ENCODE measurements at places on chromosomes 13 and 19.

- H3K27ac ChIP-seq: no peak overlapping the region
- peak; percentile 2 for DNase-seq
- H3K4me3 ChIP-seq: no peak overlapping the region
- no peaks in the 10 kb centered on the region for H3K4me1 ChIP-seq
Observed at GRCh38 chr13:113666329-113666670, 719 bp upstream of the GRK1 start.

GRCh38 chr13:33352526-33352925 is 67.0 kb upstream of the STARD13 start:
- H3K27ac ChIP-seq: no peak overlapping the region
- no peak for DNase-seq
- peaks cover 45% of the 10 kb centered on the region for H3K4me1 ChIP-seq
- H3K4me3 ChIP-seq: no peak overlapping the region

DNA sequence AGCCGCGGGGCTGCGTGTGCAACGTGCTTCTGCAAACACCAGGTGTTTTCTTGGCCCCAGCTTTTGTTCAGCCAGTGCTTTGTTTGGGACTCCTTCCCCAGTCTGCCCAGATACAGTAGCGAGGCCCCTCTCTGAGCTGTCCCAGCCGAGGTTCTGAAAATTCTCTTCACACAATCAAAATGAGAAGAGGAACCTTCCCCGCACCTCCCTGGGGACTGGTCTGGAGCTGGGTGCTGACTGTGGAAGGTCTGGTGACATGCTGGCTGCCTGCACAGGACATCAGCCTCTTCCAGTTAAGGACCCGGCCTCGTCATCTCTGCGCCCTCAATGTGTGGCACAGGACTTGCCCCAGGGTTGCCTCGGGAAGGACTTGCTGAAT is 4.2 kb downstream of the ATP4A start:
- peaks cover 88% of the 10 kb centered on the region for H3K27me3 ChIP-seq
- no peak for DNase-seq
- no peak overlapping the region for H3K4me3 ChIP-seq
- no peaks in the 10 kb centered on the region for H3K36me3 ChIP-seq
- peaks cover 4% of the 10 kb centered on the region for H3K4me1 ChIP-seq

- H3K36me3 ChIP-seq: no peaks in the 10 kb centered on the region
- H3K27ac ChIP-seq: peak within 1 kb of the TSS; percentile 76
- peaks cover 17% of the 10 kb centered on the region for H3K4me1 ChIP-seq
- peaks cover 16% of the 10 kb centered on the region for H3K27me3 ChIP-seq
- peak within 1 kb of the TSS; percentile 79 for H3K4me3 ChIP-seq
- no peak for DNase-seq
Observed at GRCh38 chr19:14432791-14433553, at the start of gene PKN1. Gene PKN1, plus strand, starts transcription at chr19:14433306. Its CDS starts 216 bp downstream, at chr19:14433522.

DNA sequence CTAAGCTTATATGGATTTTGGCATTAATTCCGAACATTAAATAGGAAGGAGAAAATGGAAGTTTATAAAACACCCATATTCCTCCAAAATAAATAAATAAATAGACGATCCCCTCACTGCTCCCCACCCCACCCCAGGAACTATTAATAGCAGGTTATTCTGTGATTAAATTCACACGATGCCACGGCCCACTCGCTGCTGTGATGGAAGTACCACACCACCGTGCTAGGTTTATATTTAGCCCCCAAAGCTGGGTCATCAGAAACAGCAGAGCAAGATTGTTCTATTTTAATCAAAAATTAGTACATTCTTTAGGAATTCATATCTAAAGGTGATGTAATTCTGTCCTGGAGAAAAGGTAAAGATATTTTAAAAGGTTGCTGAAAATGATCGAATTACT is 65.4 kb downstream of the CCDC70 start:
- H3K4me1 ChIP-seq: no peaks in the 10 kb centered on the region
- no peak overlapping the region for H3K27ac ChIP-seq
- H3K36me3 ChIP-seq: peaks cover 19% of the 10 kb centered on the region
- no peaks in the 10 kb centered on the region for H3K27me3 ChIP-seq

GRCh38 chr13:108662528-108662927 is 33.1 kb downstream of the MYO16 start:
- no peaks in the 10 kb centered on the region for H3K27me3 ChIP-seq
- no peak overlapping the region for H3K27ac ChIP-seq
- H3K4me1 ChIP-seq: no peaks in the 10 kb centered on the region
- no peak overlapping the region for H3K4me3 ChIP-seq
- DNase-seq: no peak
- H3K36me3 ChIP-seq: no peaks in the 10 kb centered on the region

DNA sequence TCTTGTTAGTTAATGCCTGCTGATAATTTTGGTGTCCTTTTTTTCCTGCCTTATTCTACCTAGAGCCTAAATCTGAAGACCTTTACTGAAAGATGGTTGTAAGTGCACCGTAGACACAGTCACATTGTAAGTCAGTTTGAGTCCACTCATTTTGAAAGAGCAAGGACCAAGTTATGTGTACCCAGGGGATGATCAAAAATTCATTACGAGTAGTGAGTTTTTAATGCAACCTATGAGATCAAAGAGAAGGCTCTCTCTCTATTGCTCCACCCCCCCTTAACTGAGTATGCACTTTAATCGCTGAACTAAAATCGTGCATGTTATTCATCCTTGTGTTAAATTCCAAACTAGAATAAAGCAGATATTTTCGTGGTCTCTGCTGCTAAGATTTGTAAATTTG is 1.8 kb downstream of the RAP2A start:
- DNase-seq: no peak
- no peaks in the 10 kb centered on the region for H3K27me3 ChIP-seq
- peak overlapping the region; percentile 92 for H3K4me3 ChIP-seq
- H3K36me3 ChIP-seq: no peaks in the 10 kb centered on the region
- H3K27ac ChIP-seq: peak overlapping the region; percentile 57
- H3K4me1 ChIP-seq: peaks cover 38% of the 10 kb centered on the region

- H3K36me3 ChIP-seq: peaks cover 84% of the 10 kb centered on the region
- no peaks in the 10 kb centered on the region for H3K4me1 ChIP-seq
- DNase-seq: no peak
Observed at GRCh38 chr19:43842007-43842406, 14.9 kb downstream of the ZNF283 start.

GRCh38 chr19:30004403-30004802 is 62.4 kb downstream of the URI1 start:
- no peaks in the 10 kb centered on the region for H3K27me3 ChIP-seq
- peaks cover 37% of the 10 kb centered on the region for H3K4me1 ChIP-seq
- peaks cover 41% of the 10 kb centered on the region for H3K36me3 ChIP-seq
- H3K4me3 ChIP-seq: peak overlapping the region; percentile 1

DNA sequence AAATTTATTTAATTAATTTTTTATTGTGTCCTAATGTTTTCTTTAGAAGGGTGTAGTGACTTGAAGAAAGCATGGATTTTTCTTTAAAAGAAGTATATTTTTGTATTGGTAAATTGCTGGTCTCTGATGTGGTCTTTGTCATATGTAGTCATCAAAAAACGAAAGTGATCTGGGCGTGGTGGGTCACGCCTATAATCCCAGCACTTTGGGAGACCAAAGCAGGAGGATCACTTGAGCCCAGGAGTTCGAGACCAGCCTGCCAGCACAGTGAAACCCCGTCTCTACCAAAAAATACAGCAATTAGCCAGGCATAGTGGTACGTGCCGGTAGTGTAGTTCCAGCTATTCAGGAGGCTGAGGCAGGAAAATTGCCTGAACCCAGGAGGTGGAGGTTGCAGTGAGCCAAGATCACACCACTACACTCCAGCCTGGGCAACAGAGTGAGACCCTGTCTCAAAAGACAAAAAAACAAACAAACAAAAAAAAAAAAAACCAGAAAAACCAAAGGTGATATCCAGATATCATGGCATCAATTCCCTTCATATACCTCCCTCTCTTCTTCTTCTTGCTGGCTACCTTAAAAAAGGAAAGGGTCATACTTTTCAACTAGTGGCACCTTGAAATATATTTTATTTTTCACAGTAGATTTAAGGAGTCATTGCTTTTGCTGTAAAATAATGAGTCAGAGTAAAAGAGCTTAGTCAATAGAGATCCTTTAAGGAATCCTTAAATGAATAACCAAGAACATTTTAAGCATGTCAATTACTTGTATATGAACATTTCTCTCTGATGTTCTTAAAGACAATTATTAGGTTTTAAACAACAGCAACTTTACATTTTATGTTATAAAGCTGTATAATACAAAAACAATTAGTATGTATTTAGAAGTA is 19.9 kb downstream of the KCTD4 start:
- H3K4me3 ChIP-seq: no peak overlapping the region
- peaks cover 23% of the 10 kb centered on the region for H3K4me1 ChIP-seq
- H3K27me3 ChIP-seq: no peaks in the 10 kb centered on the region

- no peak overlapping the region for H3K27ac ChIP-seq
- H3K27me3 ChIP-seq: peaks cover 4% of the 10 kb centered on the region
- H3K4me1 ChIP-seq: no peaks in the 10 kb centered on the region
- H3K4me3 ChIP-seq: no peak overlapping the region
Observed at GRCh38 chr13:107447591-107447990, 767.7 kb downstream of the LIG4 start.

- peaks cover 35% of the 10 kb centered on the region for H3K4me1 ChIP-seq
- H3K27ac ChIP-seq: peak overlapping the region; percentile 92
- peak overlapping the region; percentile 39 for H3K4me3 ChIP-seq
- H3K27me3 ChIP-seq: peaks cover 14% of the 10 kb centered on the region
- DNase-seq: peak; percentile 66
- peaks cover 5% of the 10 kb centered on the region for H3K36me3 ChIP-seq
Observed at GRCh38 chr13:50529154-50529882, 314.2 kb downstream of the DLEU7 start.

DNA sequence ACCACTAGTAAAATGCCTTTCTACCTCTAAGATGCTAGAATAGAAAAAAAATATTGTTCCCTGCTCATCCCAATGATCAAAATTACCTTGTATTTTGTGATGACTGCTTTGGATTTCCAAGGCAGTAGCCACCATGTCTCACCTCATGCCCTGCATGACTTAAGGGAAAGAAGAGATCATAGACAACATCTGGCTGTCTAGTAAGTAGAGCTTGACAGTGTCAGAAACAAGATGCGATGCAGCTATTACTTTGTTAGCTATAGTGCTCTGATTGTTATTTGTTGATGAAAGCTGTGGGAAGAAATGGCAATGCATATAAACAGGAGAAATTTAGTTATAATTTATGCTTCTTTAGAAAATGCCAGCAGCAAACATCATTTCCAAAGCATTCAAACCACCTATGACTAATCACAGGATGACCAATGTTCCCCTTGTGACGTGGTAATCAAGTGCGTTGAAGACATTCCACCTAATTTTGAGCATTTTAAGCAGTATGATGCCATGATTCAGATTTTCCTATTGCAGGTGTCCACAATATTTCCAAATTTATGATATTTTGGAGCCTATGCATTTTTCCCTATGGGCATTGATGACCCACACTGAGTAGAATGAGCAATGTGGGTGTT is 308.3 kb downstream of the KCNRG start:
- no peaks in the 10 kb centered on the region for H3K36me3 ChIP-seq
- peaks cover 31% of the 10 kb centered on the region for H3K4me1 ChIP-seq
- H3K4me3 ChIP-seq: no peak overlapping the region
- no peak overlapping the region for H3K27ac ChIP-seq
- DNase-seq: no peak

DNA sequence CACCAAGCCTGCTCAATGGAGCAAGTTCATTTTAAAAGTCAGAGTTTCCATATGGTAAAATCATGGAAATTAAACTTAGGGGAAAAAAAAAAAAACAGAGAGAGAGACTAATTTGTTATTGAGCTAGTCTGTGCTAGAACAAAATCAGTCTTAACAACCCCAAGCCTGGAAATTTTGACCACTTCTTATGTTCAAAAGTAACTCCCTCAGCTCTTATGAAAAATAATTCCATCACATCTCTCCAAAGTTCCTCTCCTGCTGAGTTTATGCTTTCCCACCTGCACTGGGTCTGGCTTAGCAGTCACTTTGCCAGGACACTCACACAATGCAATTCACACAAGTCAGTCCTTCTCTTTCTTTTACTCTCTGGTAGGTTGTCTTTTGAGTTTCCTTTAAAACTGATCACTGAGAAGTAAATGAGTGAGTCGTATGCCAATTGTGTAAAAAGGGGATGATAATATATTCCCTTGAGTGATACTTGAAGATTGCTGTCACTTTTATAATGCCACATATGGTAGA is 92.6 kb downstream of the ENOX1 start:
- no peaks in the 10 kb centered on the region for H3K27me3 ChIP-seq
- H3K36me3 ChIP-seq: no peaks in the 10 kb centered on the region
- H3K27ac ChIP-seq: no peak overlapping the region
- H3K4me1 ChIP-seq: peaks cover 3% of the 10 kb centered on the region

- H3K4me1 ChIP-seq: peaks cover 19% of the 10 kb centered on the region
- H3K27ac ChIP-seq: no peak overlapping the region
- no peaks in the 10 kb centered on the region for H3K36me3 ChIP-seq
- no peak overlapping the region for H3K4me3 ChIP-seq
- DNase-seq: no peak
Observed at GRCh38 chr13:53112522-53112921, 83.9 kb downstream of the OLFM4 start.

DNA sequence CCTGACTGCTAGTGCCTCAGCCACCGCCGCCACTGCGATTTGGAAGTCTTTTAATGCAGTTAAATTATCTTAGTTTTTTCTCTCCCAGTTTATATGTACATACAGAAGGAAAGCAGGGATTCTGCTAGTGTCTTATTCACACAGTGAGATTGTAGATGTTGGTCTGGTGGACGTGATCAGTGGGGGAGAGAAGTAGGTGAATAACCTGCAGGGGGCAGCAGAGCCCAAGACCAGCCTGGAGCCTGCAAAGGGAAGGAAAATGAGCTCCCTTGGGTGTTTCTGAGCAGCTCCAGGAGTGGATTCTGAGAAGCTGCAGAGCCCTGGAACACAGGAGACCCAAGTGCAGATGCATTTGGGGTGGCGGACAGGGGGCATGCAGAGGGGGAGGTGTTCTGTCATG is 26.3 kb downstream of the ZNF844 start:
- peak; percentile 80 for DNase-seq
- H3K27ac ChIP-seq: peak overlapping the region; percentile 80
- H3K4me3 ChIP-seq: peak overlapping the region; percentile 44
- no peaks in the 10 kb centered on the region for H3K27me3 ChIP-seq
- H3K36me3 ChIP-seq: peaks cover 16% of the 10 kb centered on the region

DNA sequence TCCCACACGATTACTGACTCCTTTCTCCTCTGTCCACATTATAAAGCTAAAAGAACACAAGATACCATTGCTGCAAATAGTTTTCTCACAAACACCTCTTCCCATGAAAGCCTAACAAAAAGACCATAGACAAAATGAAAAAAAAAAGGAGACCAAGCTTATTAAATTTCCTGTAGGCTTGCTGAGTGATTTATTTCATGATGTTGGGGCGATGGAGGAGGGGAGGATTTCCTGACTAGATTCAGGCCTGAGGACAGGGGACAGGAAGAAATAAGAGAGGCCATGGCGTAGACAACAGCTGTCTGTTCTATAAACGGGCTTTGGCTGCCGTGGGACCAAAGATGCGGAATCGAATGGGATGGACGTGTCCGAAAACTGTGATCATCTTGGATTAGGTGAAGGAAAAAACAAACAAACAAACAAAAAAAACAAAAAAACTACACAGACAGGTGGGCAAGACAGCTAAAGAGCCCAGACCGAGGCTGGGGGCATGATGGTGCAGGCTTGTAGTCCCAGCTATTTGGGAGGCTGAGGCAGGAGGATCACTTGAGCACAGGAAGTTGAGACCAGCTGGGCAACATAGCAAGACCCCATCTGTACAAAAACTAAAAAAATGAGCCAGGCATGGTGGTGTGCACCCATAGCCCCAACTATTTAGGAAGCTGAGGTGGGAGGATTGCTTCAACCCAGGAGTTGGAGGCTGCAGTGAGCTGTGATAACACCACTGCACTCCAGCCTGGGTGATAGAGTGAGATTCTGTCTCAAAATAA is 5.3 kb downstream of the TMPRSS9 start:
- H3K4me3 ChIP-seq: no peak overlapping the region
- no peaks in the 10 kb centered on the region for H3K36me3 ChIP-seq
- peaks cover 8% of the 10 kb centered on the region for H3K27me3 ChIP-seq

Data from mesothelial cell of epicardium (in vitro differentiated cells).